ENCODE measurements at places on chromosomes 16 and 17.

GRCh38 chr17:83018658-83019193, 60.7 kb upstream of the METRNL start:
- DNase-seq: no peak

DNA sequence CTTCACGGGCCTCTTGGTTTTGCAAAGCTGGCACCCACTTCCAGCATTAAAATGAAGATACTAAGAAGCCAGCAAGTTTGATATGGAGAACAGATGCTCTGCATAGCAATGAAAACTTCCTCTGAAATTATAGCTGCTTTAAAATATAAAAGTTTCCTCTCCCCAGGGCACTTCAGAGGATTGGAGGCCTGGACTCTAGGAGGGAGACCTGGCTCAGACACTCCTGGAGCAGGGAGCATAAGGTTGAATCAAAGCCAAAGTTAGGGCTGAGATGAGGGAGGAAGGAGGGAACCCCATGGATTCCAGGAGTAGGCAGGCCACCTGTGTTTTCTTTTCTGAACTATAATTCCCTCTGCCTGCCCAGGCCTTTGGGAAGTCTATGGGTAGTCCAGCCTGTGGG, 176.0 kb upstream of the RPL38 start:
- DNase-seq: no peak

DNA sequence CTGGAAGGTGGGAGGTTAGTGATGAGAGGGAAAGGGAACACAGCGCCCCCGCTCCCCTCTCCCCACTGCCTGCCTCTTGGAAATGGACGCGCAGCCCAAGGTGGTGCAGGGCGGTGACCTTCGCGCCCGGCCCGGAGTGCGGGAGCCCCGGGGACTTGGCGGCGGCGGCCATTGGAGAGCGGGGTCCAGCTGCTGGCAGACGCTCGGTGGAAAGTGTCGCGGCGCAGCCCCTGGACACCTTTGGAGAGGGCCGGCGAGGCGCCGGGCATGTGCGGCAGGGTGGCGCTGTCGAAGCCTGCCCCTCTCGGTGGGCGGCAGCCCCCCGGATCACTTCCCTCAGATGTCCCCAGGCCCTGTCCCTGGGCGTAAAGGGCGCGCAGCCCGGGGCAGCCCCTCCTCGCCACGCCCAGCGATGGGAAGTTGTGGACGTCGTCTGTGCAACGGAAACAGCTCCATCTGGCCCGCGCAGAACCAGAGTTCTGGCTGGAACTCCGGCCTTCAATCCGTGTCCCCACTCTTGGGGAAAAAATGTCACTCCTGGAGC, 16.7 kb downstream of the SALL1 start:
- DNase-seq: no peak

DNA sequence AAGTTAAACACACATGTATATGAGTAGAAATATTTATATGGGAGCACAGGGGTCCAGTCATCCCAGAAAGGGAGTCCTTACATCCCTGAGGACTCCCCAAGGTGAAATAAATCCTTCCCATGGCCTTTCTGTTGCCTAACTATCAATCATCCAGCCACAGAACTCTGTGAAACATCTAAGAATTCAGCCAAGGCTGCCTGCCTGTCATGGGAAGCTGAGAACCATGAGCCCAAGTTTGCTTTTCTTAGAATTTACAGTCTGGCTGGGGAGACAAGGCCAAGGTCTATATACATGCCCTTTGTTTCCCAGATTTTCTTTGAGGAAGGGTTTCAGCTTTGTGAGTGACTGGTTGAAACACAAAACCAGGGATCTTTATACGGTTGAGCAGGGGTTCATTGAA, 15.8 kb downstream of the MYL4 start:
- DNase-seq: no peak

GRCh38 chr17:60606036-60606435, 6.0 kb downstream of the PPM1D start:
- no peak for DNase-seq

Measured in hindlimb muscle (tissue), 1 donor.